NCI-H526 treated with DMSO at 0.1 percent for 48 hours (cell line): ENCODE measurements at places on chromosomes 13 and 19.
A peak's percentile ranks its signal among the peaks of the same experiment; 100 is the strongest.

- DNase-seq, result peak; percentile 29
Observed at GRCh38 chr13:66407128-66407527, 823.0 kb downstream of the PCDH9 start.

GRCh38 chr13:92143766-92144165, 745.3 kb downstream of the GPC5 start:
- DNase-seq, result no peak

DNA sequence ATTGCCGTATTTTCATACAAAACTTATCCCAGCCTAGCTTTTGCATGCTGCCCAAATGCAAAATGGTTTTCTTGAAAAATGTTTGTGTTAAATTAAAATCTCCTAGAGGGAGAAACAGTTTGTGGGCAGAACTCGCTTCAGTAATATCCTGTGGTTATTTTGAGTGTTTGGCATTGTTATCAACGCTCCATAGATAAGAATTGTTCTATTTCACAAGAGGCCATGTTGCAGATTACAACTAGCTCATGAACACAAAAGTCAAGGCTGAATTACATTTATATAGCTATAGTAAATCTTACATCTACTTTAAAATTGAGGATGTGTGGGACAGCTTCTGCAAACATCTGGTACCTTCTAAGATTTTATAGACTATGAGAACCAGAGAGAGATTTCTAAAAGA, 447.9 kb downstream of the DCT start:
- no peak for DNase-seq

- DNase-seq, result no peak
Observed at GRCh38 chr19:10654610-10655456, 687 bp downstream of the ILF3 start.

DNA sequence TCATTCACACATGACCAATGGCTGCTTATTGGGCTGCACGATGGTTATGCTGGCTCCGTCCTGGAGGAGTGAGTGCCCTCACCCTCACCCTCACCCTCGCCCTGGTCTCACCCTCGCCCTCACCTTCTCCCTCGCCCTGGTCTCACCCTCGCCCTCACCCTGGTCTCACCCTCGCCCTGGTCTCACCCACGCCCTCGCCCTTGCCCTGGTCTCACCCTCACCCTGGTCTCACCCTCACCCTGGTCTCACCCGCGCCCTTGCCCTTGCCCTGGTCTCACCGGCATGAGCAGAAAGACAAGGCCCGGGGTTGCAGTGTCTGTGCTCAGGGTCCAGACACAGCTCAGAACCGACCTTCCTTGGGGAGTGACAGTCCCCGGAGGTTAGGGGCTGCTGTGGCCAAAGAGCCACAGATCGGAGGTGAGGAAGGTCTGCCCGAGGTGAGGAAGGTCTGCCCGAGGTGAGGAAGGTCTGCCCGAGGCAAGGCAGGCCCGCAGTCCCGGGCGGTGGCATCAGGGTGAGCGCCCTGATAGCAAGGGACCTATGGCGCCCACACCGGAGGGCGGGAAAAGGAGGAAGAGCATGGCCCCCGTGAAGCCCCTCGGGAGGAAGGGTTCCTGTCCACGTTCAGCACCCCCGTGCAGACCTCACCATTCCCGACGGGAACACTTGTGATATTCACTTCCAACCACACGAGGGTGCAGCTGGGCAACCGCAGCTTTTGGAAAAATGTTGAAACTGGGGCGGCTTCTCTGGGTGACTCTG, 65.6 kb downstream of the MCF2L start:
- peak; percentile 16 for DNase-seq

DNA sequence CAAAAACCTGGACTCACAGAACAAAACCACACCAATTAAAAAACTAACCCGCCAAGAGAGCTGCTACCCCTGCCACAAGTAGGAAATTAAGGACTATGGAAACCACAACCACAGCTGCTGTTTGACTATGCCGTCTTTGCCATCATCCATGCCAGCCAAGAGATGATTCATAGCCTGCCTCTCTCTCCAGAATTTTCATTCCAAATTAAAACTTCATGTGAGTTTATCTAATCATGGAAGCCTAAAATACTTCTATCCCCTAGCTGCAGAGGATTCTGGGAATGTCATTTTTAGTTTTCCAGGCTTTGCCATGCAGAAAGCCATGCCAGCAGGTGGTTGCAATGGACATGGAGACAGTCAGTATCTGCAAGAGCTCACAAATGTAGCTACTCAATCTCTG, 27.6 kb upstream of the GTF2F2 start:
- DNase-seq, result no peak

GRCh38 chr13:20559659-20560356, 7.1 kb upstream of the IFT88 start:
- DNase-seq, result no peak

DNA sequence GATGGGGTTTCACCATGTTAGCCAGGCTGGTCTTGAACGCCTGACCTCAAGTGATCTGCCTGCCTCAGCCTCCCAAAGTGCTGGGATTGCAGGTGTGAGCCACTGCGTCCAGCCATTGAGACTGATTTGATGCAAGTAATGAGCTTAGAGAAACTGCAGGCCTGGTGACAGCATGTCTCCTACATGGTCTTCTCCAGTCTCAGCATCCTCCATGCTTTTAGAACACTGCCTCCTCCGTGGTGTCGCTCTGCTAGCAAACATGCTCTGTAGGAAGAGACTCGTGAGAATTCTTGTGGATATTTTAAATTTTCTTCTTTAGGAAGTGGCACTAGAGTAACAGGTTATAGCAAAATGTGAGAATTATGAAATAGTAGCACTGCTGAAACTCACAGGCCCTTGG, 37.1 kb downstream of the TPT1 start:
- no peak for DNase-seq

GRCh38 chr19:8071912-8072311, 19.4 kb downstream of the CCL25 start:
- no peak for DNase-seq

GRCh38 chr13:62483774-62484173, 1068.1 kb upstream of the PCDH20 start:
- DNase-seq, result no peak

DNA sequence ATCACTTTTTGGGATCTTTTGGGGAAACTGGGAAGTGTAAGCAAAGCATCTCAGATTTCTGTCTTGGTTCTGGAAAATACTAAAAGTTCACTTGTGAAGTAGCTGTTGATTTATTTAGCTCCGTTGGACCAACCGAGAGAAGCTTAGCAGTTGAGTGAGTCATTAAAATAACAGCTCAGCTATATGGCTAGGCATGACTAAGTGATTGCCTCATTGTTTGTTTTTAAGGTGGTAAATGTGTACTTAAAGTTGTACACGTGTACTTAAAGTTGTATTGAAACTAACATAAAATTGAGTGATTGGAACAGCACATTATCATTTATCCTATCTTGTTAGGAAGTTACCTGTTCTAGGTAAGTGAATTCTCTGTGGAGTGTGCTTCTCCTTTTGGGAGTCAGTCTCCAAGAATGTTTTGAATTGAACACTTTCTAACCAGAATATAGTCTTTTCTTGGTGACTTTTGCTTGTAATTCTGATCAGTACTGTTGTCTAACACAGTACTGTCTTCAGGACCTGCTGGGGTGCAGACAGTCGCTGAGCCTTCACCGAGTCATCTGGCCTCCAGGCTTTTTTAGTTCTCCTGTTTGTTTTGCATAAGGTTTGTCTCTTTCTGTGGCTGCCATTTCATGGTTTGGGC, 2.9 kb upstream of the DCUN1D2 start:
- DNase-seq, result peak; percentile 34

- no peak for DNase-seq
Observed at GRCh38 chr13:70188567-70188966, 80.3 kb upstream of the KLHL1 start.

GRCh38 chr19:45973553-45974338, at the start of gene NOVA2:
Gene NOVA2 (minus strand): TSS chr19:45973865. CDS start chr19:45973351, 514 bp downstream.
- DNase-seq, result peak; percentile 44
